Activated naive CD8-positive, alpha-beta T cell treated with anti-CD3 and anti-CD28 coated beads for 36 hours (primary cell): ENCODE measurements at places on chromosomes 13 and 19. TPM values are rescaled to one million over a fixed set of nuclear protein-coding genes. Genes with fewer than 3 reads are reported as not detected.

SIGLEC8 gene
- not detected for total RNA-seq

DNA sequence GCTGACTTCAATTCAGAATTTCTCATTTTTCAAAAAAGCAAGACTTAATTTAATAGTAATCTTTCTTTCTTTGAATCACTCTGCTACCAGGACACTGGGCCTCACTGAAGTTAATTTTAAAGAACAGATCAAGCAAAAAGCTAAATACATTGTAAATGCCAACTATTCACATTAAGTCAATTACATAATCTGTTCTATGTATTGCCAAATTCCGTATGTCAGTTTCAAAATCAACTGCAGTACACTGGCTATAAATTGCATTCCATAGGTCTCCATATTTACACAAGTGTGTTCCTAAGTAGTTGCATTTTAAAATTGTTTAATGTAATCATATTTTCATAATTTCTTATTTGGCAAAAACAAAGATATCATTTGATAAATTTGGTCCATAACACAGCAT is 10.1 kb downstream of the FOXO1 start:
- H3K36me3 ChIP-seq: peaks cover 56% of the 10 kb centered on the region
- DNase-seq: no peak
- H3K27me3 ChIP-seq: no peaks in the 10 kb centered on the region

- no peak for DNase-seq
- H3K36me3 ChIP-seq: peaks cover 1% of the 10 kb centered on the region
- no peak overlapping the region for H3K27ac ChIP-seq
These were observed 23.3 kb downstream of the COMMD6 start for GRCh38 chr13:75514080-75514995.

RXFP2 gene
- total RNA-seq: not detected

CC2D1A gene
- 25.0 TPM for total RNA-seq

DNA sequence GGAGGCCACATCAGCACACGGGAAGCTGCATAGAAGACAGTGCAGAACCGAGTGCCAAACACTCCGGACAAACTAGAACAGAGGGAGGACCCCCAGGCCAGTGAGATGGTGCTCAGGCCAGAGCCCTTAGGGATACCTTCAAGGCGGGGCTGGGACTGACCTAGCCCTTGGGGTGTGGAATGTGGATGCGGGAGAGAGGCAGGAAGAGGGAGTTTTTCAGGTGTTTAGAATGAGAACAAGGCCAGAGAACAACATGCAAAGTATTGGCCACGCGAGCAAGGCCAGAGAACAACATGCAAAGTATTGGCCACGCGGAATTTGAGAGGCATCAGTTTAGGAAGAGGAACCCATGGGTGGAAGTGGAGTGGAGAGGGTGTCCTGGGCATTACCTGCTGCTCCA is 65.1 kb upstream of the ATP12A start:
- DNase-seq: no peak
- H3K4me1 ChIP-seq: peaks cover 44% of the 10 kb centered on the region
- no peak overlapping the region for H3K4me3 ChIP-seq

CNFN gene
- total RNA-seq: not detected
